Transverse colon (tissue), 4 donors: ENCODE measurements at places on chromosomes 6 and 20.

GRCh38 chr6:99305021-99305554 lies 44.4 kb downstream of the FAXC start:
- no peak for DNase-seq

DNA sequence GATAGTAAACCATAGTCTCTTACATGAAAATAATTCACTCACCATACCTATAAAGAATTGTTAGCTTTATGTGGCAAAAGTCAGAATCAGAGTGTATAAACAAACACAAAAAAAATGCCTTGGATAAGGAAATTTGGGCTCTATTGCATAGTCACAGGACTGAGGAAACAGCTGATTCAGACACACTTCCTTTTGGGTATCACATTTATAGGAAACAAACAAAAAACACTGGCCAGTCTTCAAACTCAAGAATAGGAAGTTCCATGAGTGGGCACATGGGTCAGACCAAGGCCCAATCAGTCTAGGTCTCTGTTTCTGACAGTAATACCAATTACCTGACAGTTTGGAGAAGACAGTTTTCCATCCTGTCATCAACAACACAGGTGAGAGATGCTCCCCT lies 8.0 kb downstream of the SLC18B1 start:
- DNase-seq = no peak

DNA sequence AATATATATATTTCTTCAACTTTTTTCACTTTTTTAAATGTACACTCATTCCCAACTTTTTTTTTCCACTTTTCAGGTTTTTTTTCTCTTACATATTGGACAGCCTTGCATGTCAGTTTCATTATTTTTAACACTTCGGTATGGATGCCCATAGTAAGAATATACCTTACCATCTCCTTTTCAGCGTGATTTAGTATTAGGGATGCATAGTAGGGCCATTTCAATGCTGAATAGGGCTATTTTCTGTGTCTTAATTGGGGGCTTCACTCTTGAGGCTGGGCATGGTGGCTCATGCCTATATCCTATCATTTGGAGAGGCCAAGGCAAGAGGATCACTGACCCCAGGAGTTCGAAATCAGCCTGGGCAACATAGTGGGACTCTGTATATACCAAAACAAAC lies 6.7 kb downstream of the RNF114 start:
- DNase-seq = no peak

GRCh38 chr20:12722091-12722490 lies 286.7 kb upstream of the SPTLC3 start:
- no peak for DNase-seq

DNA sequence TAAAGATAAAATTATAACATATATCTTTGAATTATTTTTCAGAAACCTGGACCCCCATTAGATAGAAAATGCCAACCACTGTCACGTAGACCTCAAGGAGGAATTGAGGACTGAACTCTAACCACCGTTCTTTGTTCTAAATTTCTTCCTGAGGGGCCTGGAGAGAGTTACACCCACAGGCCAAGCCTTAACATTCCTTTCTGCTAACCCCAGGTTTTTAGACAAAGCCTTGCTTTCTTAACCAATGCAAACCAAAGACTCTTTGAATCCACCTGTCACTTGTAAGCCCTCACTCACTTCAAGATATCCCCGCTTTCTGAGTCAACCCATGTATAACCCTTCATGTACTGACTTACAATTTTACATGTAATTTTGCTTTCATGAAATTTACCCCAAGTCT lies 41.0 kb downstream of the SNX14 start:
- no peak for DNase-seq

- no peak for DNase-seq
These were observed 265.5 kb downstream of the ZFAND3 start for GRCh38 chr6:38085031-38085430.

GRCh38 chr20:51692806-51693400 lies 75.3 kb downstream of the ATP9A start:
- no peak for DNase-seq

DNA sequence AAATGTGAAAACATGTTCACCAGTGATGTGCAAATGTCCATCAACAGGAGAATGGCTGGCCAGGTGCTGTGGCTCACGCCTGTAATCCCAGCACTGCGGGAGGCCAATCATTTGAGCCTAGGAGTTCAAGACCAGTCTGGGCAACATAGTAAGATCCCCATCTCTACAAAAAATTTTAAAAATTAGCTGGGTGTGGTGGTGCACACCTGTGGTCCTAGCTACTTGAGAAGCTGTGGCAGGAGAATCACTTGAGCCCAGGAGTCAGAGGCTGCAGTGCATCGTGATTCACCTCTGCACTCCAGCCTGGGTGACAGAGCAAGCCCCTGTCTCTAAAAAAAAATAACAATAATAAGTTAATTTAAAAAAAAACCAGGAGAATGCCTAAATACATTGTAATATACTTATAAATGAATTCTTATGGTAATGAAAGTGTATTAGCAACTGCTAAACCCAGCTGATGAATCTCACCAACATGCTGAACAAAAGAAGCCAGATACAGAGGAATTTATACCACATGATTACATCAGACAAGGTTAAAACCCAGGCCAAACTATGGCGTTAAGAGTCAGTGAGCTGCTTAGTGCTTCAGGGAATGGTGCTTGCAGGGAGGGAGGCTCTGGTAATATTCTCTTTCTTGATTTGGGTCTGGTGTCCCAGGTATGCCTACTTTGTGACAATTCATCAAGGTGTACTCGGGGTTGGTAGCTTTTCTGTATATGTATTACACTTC lies 36.4 kb downstream of the RPP40 start:
- no peak for DNase-seq

DNA sequence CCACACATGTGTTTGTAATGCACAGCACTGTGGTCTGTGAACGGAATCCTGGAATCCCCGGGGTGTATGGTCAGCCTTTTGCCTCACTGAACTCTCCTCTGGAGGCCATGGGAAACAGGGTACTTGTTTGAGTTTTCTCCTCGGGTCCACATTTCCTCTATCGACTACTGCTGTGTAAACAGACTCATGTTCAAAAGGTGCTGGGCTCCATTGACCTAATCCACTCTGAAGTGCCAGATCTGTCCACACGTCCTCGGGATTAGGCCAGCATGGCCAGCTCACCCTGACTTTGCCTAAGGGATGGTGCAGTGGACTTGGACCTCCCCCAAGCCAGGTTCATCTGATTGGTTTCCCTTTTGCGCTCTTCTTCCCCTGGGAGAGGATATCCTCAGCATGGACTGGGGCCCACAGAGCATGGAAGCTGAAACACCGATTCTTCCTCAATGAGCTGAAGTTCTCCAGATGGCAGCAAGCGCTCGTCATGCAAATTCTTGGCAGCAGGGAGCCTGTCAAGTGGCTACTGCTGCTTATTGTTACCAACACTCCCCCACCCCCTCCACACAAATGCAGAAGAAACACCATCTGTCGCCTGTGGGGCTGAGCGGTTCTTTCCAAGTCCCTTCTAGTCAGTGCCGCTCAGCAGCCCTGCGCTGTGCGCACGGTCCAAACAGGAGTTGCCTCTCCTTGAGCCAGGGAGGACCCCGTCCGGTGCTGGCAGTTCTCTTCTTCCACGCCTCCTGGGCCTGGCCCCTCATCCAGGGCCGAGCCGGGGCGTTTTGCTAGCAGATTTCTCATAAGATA lies 292.6 kb upstream of the MARCKS start:
- peak; percentile 65 for DNase-seq

- no peak for DNase-seq
These were observed 588.9 kb downstream of the RFPL4B start for GRCh38 chr6:112936079-112936472.

DNA sequence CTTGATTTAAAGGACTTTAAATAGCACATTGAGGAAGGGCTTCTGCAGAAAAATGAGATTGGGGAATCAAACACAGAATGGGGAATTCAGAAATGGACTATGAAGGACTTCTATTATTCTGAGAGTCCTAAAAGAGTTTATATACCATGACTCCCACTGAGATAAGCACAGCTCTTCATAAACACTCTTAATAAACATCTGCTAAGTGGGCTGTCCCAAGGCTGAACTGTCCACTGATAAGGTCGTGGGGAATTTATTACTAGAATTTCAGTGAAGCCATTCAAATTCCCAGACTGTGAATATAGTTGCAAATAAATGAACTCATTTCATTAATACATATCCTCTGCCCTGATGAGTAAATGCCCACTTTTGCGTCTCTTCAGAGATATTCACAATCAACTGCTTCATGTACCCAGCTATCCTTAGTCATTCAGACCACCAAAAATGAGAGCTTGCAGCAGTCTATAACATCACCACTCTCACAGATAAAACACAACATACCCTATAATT lies 468.2 kb upstream of the RUNX2 start:
- DNase-seq = no peak
